ENCODE measurements at places on chromosomes 1 and 21. TPM values are rescaled to one million over a fixed set of nuclear protein-coding genes. Genes with fewer than 3 reads are reported as not detected.

OTUD7B gene
- total RNA-seq = 11.9 TPM

FCGR2B gene
- total RNA-seq = not detected

RBP7 gene
- total RNA-seq = not detected

EPHA10 gene
- not detected for total RNA-seq

RHEX gene
- not detected for total RNA-seq

Data from subcutaneous preadipocyte (primary cell).